Karpas-422 (cell line): ENCODE measurements at places on chromosomes 4 and X. TPM values are rescaled to one million over a fixed set of nuclear protein-coding genes. Genes with fewer than 3 reads are reported as not detected.

GRCh38 chr4:112279025-112279881 lies 6.5 kb downstream of the TIFA start:
- H3K4me1 ChIP-seq = peaks cover 66% of the 10 kb centered on the region
- peak overlapping the region; percentile 63 for H3K4me3 ChIP-seq
- DNase-seq = peak; percentile 79
- peaks cover 57% of the 10 kb centered on the region for H3K36me3 ChIP-seq
- peak overlapping the region; percentile 87 for H3K27ac ChIP-seq

Gene AFM
- not detected in 2 replicates for total RNA-seq

Gene ADGRL3
- not detected in 2 replicates for total RNA-seq

DNA sequence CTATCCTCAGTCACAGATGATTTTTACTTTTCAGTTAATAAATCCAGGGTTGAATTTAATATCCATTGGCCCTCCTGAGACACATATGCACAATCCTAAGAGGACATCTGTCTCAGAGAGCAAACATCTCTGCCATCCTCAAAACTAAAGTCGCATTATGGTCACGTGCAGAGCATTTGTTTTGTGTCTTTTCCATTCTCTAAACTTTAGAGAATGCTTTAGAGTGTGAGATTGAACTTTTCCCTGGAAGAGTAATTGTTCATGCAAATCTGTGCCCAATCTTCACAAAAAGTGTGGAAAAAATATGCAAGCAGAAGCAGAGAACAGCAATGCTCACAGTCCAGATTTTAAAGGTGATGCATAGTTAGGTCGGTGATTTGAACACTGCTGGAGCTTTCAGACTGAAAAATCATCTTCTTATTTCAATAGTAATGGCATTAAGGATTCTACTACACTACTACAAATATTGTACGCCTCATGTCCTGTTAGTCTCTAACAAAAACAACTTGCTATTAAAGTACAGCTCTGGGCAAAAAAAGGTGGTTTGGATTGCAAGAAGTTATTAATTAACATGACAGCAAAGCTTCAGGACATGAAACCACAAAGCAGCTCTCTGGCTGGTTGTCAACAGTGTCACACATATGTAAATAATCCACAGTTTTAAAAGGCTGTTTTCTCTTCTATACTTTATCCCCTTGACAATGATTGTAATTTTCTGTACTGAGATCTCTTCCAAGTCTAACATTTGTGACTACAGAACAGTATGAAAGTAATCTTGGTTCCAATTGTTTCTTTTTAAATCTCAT lies 19.9 kb downstream of the DCHS2 start:
- H3K4me1 ChIP-seq = no peaks in the 10 kb centered on the region
- no peaks in the 10 kb centered on the region for H3K36me3 ChIP-seq
- H3K4me3 ChIP-seq = no peak overlapping the region
- no peaks in the 10 kb centered on the region; the same call in 1 of the 2 replicates for H3K27me3 ChIP-seq
- DNase-seq = no peak
- no peak overlapping the region for H3K27ac ChIP-seq

DNA sequence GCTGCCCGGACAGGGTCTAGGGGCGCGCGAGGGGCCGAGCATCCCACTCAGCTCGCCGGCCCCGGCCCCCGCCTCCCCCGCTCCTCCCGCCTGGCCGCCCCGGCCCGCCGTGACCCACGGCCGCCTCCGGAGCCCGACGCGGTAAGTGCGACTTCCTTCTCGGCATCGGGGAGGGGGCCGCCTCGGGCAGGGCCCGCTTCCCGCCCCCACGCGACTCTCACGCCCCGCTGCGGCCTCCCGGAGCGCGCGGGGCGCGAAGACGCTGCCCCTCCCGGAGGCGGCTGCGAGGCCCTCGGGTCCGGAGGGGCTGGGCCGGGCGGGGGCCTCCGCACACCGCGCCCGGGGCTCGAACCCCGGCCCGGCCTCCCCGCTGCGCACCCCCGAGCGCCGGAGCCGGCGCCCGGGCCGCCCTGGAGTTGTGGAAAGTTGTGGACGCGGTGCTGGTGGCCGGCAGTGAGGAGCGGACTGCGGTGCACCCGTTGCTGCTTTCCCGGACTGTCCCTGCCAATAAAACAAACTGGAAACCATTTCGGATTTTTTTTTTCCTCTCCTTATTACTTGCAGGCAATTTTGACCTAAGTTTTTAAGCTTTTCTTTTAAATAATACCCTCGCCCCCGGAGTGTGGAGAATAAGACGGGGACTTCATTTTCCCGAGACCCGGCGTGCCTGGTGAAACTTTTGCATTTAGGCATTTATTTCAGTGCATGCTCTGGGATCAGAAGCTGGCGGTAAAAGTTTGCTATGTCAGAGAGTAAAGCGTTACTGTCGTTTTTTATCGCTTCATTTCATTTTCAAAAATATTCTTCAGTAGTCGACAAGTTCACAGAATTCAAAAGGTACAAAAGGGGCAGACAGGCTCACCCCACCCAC lies 13.0 kb upstream of the TMEM156 start:
- peaks cover 75% of the 10 kb centered on the region for H3K4me1 ChIP-seq
- H3K36me3 ChIP-seq = peaks cover 10% of the 10 kb centered on the region
- DNase-seq = peak; percentile 70
- H3K27me3 ChIP-seq = no peaks in the 10 kb centered on the region
- peak overlapping the region; percentile 95 for H3K27ac ChIP-seq
- peak overlapping the region; percentile 93 for H3K4me3 ChIP-seq

Gene ARHGEF38
- total RNA-seq = not detected in 2 replicates

Gene DDIT4L
- not detected in 2 replicates for total RNA-seq

DNA sequence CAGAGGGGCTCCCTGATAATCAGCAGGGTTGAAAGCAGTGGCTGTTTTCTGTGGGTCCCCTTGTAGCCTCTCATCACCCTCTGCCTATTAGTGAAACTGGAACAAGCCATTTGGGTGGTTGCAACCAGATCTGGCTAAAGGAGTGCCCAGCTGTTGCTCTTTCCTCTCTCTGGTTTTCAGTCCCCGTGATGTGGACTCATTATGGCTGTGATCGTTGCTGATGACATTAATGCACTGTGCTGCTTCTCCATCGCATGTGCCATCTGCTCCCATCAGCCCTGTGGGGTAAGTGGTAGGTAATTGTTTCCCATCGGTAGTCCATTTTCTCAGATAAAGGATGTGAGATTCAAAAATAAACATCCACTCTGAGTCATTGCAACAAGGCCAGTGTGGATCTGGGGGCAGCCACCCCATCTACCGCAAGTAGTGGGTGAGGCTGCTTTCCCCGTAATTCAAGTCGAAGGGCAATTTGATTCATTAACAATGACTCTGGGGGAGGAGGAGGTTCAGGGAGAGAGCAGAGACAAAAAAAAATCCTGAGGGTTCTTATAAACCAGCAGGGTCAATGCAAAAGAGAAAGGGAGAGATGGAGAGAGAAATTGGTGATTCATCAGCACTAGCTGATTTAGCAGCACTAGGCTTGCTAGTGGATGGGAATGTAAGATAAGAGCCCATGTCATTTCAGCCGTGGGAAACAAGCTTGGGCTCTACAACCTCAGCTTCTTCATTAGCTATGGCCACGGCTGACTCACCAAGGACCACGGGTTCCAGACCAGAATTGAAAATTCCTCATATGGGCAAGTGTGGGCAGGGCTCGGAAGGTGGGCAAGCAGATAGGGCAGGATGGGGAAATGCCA lies 357.8 kb downstream of the MID1IP1 start:
- no peak overlapping the region for H3K4me3 ChIP-seq
- H3K27ac ChIP-seq = no peak overlapping the region
- no peaks in the 10 kb centered on the region for H3K36me3 ChIP-seq
- no peaks in the 10 kb centered on the region for H3K4me1 ChIP-seq
- DNase-seq = no peak

DNA sequence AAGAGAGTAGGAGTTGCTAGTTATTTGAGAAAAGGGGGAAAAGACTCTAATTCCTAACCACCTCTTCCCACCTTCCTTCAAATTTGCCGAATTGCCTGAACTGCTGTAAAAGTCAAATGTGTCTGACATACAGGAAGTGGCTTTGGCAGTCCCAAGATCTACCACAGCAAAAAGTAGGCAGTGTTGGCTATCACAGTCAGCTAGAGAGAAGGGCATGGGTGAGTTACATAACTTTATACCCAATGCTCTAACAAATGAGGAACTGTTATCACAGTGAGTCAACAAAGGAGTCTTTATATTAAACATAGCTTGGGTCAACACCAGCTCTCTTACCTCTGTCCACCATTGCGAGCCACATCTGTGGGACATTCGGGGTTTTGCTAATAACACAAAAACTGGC lies 2.4 kb upstream of the MBNL3 start:
- H3K27ac ChIP-seq = no peak overlapping the region
- peak overlapping the region; percentile 63; the same call in 1 of the 2 replicates for H3K4me3 ChIP-seq
- H3K36me3 ChIP-seq = no peaks in the 10 kb centered on the region

DNA sequence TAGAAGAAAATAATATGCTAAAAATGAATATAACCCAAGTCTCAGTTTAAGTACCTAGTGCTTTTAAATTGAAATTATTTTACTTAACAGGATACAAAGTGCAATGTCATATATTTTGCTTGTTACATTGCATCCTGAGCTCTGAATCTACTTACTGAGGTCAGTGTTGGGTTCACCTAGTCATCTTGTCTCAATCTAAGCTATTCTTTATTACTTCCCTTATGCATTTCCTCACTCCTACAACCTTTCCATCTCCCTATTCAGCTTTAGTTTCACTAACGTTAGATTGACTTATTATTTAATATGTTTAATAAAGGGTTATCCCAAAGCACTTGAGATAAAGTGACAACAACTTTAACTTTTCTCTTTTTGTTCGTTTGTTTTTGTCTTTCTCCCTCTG lies 483.7 kb downstream of the FSTL5 start:
- no peak overlapping the region for H3K27ac ChIP-seq
- H3K36me3 ChIP-seq = no peaks in the 10 kb centered on the region
- no peak for DNase-seq
- H3K4me3 ChIP-seq = no peak overlapping the region
- no peaks in the 10 kb centered on the region for H3K27me3 ChIP-seq

- no peaks in the 10 kb centered on the region for H3K27me3 ChIP-seq
- H3K36me3 ChIP-seq = no peaks in the 10 kb centered on the region
- no peak for DNase-seq
- H3K27ac ChIP-seq = no peak overlapping the region
Observed at GRCh38 chr4:91936311-91936710, 367.5 kb upstream of the GRID2 start.

DNA sequence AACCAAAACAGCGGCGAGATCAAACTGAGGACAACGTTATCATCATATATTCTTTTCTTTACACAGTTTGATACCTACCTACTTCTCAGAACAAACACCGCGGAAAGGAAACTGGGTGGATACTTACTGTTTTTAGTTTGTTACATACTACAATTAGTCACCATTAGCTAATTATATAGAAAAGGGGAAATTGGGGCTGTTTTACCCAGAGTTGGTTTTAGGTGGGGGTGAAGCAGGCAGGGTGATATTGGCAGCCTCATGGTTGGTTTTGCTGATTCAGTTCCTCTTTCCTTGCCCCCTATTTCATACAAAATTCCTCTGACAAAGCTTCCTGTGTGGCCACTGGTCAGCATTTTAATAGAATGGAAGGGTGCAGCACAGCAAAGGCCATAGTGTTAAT lies 77.8 kb downstream of the SORBS2 start:
- DNase-seq = no peak
- no peak overlapping the region for H3K4me3 ChIP-seq
- H3K4me1 ChIP-seq = peaks cover 15% of the 10 kb centered on the region
